Right lung (tissue), 10 donors: ENCODE measurements at places on chromosomes 2 and 18. TPM values are rescaled to one million over a fixed set of nuclear protein-coding genes. Genes with fewer than 3 reads are reported as not detected.

DNA sequence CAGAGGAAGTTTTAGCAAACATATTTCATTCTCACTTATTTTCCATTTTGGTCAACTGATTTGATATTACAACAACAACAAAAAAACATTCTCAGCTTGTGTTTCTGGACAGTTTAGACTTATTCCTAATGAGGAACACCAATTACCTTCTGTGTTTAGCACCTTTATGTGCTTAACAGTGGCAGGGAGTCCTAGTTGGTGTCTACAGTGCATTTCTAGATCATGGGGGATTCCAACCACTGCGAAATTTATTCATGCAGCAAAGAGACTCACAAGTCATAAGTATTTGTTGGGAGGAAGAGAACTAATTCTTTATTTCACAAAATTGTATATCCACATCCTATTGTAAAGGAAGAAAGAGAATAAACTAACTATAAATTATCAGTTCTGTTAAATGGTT is 4.2 kb downstream of the ARHGAP28 start:
- no peak for DNase-seq

- no peak for DNase-seq
These were observed 107.8 kb downstream of the METTL8 start for GRCh38 chr2:171325886-171326585.

DNA sequence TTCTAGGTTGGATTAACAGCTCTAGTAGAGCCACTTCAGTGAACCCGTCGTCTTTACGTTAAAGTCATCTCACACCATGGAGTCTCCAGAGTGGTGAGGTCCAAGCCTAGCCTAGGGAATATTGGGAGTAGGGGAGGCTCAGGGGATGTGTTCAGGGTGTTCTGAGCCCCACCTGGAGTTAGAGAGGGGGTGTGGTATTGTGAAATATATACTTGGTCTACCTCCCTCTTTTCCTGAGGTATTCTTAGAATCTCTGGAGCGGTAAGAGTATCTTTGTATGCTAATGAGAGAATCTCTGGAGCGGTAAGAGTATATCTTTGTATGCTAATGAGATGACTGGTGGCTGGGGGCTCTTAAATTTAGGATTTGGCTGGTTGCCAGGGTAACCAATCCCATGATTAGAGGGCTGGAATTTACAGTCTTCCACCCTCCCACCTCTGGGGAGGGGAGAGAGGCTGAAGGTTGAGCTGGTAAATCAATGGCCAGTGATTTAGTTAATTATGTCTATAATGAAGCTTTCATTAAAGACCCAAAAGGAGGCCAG is 69.5 kb downstream of the INPP4A start:
- no peak for DNase-seq

DNMT3A gene
- 97.1 TPM for polyA plus RNA-seq

DNA sequence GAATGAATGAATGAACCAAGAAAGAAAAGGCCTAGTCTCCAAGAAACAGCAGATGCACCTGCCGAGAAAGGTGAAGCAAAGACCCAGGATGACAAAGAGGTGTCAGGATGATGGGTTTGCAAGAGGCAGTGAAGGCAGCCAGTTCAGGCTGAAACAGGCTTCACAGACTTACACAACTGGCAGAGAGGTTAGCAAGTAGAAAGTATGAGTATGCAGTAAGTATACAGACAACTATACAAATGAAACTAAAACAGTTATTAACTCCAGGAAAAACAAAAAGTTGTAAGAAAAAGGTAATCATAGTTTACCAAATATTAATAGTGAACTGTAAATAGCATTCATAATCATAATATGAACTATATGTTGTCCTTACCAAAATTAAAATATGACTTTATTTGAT is 19.8 kb upstream of the RNU4ATAC start:
- no peak for DNase-seq

GRCh38 chr2:183812091-183812490 is 687.8 kb downstream of the NUP35 start:
- no peak for DNase-seq

DNA sequence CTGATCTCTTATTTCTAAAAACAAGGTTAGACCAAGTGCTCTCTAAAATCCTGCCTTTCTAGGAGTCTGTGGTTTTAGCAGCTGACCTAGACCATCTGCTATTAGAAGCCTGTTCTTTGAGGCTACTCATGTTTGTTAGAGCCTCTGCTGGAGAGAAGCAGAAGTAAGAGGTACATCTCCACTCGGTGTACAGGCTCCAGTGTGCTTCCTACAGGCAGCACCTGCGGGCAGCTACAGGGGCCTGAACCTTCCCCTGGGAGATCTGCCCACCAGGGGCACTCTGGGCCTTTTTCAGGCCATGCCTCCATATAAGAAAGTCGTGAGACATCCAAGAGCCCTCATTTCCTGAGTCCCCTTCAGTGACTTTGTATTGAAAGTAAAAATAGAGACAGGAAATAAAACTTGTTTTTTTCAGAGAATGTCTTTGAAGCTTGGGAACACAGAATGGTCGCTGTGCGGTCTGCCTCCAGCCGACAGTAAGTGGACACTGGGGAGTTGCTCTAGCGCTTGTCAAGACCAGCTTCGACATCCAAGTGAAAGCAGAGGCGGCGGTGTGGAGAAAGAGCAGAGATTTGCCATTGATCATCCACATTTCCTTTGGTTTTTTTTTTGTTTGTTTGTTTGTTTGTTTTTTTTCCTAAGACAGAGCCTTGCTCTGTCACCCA is 31.7 kb downstream of the ONECUT2 start:
- no peak for DNase-seq

GRCh38 chr2:25032094-25032493 is 9.8 kb upstream of the EFR3B start:
- DNase-seq = no peak
